Activated CD8-positive, alpha-beta memory T cell treated with anti-CD3 and anti-CD28 coated beads for 24 hours (primary cell): ENCODE measurements at places on chromosomes 16 and 17.

DNA sequence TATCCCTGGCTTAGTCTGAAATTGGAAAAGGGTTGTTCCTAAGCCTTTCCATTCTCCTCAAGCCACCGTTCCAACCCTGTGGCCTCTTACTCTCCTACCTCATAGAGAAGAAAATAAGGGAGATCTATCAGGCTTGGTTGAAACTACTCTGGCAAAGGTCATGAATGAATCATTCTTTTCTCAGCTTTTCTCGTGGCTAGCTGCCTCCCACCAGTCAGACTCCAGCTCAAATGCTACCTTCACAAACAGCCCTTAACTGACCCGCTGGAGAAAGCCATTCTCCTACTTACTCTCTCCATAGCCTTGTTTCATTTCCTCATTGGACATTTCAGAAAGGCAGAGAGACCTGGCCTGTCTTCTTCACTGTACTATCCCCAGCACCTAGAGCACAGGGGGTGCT, 8.9 kb downstream of the MYH10 start:
- no peak for DNase-seq

DNA sequence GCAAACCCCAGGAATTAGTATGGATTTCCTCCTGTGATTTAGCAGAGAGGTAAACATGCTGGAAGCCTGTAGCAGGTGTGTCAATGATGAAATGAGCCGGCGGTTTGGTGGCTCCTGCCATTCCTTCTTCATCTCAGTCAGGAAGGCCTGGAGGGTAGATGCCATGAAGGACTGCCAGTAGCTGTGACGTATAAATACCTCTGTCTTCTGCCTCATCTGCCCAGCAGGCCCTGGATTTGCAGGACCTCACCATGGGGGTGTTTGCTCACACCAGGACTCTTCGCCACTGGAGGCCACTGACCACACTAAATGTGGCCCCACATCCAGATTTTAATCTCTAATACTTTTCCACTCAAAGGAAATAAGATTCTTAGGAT, 16.1 kb upstream of the SLC4A1 start:
- DNase-seq: no peak

DNA sequence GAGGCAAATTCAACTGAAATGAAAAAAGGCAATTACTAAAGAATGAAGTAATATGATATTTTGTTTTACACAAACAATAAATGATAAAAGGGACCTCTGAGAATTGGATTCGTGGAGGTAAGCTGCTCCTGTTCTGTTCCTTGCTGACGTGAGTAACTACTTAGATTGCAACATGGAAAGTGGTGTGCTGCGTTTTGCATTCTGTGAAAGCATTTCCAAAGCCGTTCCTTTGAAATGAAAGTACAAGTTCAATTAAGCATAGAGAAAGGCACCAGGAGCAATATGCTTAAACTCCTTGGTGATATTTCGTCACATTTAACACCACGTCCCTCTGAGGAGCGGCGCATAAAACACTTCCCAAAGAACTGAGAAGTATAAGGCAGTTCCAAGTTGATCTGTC, 381.7 kb downstream of the UTP18 start:
- DNase-seq: no peak

- no peak for DNase-seq
Measured at GRCh38 chr16:75025761-75026160, 26.9 kb downstream of the ZNRF1 start.

GRCh38 chr16:75148311-75149195, at the start of gene ZFP1:
Gene ZFP1 (plus strand): TSS chr16:75148524. CDS start chr16:75152952, 4,428 bp downstream.
- DNase-seq: peak; percentile 99

DNA sequence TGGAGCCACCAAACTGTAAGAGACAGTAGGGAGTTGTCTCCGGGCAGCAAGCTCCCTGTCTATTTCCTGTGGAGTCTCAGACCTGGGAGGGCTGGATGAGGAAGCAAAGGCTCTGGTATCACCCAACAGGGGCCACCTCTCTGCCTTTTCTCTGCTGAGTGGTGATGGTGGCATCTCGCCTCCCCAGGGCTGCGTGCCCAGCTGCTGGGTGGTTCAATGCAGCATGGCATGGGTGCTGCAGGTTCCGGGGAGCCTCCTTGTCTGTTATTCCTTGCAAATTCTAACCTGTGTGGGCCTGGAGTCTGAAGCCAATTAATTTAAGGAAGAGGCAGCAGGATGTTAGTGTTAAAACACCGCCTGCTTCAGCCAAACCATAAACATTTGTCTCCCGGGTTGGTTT, 78.2 kb downstream of the CCDC182 start:
- no peak for DNase-seq

DNA sequence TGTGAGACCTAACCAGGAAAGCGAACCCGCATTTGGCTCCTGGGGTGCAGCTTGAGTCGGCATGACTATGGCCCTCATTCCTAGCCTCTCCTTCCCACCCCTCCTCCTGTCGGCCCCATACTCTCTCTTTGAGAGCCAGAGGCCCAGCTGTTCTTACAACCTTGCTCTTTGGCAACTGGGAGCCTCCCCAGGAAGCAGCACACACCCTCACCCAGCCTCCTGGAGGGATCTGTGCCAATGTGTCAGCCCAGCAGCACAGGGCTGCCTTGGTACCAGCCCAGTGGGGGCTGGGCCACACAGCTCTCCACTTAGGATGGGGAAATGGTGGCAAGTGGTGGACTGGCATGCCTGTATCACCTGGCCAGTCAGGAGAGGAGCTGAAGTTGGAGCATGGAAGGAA, 70.3 kb upstream of the LGALS9 start:
- no peak for DNase-seq

DNA sequence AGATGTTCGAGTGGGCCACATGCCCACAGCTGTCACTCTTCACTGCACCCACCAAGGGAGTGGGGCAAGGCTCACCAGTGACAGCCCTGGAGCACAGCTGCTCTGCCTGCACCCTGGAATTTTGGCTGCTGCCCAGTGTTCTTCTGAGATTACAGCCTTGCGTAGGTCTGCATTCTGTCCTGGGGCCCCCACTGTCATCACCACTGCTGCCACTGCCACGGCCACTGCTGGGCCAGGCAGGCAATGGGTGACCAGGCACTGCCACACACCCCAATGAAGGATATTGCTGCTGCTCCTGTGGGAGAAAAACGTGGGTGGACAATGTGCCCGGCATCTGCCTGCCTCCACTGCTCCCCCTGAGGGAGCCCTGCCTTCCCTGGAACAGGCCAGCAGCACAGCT, 1717.0 kb downstream of the TP53TG3F start:
- no peak for DNase-seq

GRCh38 chr17:75288359-75288758, 874 bp downstream of the SLC25A19 start:
- no peak for DNase-seq

- no peak for DNase-seq
Measured at GRCh38 chr17:33342025-33342424, 48.9 kb upstream of the ASIC2 start.

DNA sequence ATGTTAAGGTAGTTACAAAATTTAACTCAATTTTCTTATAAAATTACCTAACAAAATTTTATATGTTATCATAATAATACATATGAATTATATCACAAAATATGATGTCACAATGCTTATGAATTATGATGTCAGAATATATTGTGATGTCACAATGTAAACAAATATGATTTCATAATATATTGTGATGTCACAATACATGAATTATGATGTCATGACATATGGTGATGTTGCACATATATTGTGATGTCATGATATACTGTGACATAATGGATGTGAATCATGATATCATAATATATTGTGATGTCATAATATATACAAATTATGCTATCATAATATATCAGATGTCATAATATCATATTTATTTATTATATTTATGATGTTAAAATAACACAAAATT, 1879.9 kb downstream of the TP53TG3F start:
- no peak for DNase-seq

DNA sequence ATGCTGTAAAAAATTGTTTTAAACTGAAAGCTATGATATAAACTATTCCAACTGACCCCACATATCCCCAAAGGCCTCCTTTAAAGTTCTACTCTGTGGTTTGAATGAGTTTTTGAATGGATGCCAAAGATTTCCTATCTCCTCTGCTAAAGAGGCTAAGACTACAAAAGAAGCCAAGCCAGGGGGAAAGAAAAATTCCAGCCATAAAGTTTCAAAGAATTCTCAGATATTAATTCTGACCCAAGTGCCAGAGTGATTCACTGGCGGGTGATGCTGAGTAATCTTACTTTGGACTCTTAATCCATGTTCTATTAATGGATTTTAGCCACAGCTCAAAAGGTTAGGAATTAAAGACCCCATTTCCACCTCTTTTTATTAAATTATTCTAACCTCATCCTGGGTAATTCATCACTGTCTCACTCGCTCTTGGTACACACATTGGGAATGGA, 60.7 kb downstream of the HS3ST3A1 start:
- no peak for DNase-seq

DNA sequence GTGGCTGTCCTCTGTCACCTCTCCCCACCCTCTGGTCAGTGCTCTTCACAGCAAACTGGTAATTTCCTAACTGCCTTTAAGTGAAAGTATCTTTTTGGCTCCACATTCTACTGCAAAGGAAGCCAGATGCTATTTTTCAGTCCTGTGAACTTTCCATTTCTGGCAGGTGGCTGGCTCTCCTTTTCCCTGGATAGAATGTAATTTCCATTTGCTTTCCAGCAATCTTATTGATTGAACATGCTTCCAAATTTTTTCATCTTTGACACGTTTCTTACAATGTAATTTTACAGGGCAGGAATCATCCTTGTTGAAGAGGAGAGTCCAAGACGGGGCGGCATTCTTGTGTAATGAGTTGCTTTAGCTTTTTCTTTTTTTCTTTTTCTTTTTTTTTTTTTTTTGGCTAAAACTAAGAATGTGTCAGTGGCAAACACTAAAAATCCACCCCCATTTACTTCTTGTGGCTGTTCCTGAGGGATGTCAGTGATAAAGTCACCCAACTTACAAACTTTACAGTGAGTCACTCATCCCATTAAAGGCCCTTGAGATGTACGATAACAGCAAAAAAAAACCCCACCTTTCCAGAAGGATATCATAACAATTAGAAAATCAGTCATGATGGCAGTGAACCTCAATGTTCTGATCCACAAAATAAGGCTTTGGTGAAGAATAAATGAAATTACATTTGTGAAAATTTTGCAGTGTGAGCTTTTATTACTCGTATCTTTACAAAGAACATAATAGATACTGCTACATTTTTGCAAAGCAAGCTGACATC, 29.4 kb upstream of the PRKCA start:
- DNase-seq: no peak

GRCh38 chr17:73548620-73549311, 95.5 kb downstream of the SDK2 start:
- DNase-seq: no peak

- DNase-seq: no peak
Measured at GRCh38 chr17:10337136-10337535, 35.7 kb downstream of the MYH13 start.

DNA sequence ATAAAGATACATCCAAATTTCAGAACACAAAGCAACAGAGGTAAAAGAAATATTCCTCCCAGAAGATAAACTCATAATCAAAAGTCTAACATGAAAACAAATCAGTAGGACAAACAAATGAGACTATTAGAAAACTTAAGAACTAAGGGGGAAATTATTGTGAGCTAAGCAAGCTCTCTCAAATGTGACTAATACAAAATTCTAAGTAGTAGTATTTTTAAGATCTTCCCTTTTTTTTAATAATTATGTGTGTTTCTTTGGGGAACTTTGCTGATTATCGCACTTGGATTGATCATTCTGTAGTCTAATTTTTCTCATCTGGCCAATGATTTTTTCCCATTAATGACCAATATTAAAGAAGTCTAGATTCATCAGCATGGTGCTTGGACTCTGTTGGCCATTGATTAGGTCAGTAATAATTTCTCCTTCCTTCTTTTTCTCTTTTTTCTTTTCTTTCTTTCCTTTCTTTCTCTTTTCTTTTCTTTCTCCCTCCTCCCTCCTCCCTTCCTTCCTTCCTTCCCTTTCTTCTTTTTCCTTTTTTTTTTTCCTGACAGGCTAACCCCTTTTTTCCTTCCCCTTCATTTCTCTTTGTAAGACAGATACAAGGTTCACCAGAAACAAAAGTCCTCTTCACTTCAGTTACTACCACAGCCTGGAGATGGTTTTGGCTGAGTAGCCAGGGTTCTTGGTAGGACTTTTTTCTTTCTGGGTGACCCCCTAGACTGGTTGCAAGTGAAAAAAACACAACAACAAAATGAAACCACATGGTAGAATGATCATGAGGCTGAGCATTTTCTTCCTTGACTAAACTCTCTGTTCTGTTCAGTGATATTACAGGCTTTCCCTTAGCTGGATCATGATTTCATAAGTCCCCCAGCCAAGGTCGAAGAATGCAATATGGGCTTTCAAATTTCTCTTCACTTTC, 2.9 kb upstream of the ABCA6 start:
- no peak for DNase-seq

DNA sequence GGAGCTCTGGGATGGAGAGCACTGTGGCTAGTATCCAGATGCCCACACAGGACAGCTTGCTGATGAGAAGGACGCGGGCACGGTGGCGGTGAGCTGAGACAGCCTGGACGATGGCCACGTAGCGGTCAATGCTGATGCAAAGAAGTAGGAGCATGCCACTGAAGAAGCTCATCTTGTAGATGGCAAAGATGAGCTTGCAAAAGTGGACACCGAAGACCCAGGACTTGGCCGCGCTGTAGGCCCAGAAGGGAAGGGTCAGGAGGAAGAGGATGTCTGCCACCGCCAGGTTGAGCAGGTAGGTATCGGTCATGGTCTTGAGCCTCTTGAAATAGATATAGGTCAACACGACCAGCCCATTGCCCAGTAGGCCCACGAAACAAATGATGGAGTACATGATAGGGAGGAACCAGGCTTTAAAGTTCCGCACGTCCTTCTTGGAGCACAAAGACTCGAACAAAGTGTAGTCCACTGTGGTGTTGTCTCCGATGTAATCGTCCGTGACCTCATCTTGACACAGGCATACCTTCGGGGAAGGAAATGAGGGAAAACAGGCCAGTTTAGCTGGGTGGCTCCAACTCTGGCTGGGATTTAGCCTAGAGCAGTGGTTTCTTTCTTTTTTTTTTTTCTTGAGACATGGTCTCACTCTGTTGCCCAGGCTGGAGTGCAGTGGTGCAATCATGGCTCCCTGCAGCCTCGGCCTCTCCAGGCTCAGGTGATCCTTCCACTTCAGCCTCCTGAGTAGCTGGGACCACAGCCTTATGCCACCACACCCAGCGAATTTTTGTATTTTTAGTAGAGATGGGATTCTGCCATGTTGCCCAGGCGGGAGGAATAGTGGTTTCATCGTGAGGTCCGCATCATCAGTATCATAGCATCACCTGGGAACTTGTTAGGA, 9.7 kb downstream of the CCR7 start:
- DNase-seq: peak; percentile 60

DNA sequence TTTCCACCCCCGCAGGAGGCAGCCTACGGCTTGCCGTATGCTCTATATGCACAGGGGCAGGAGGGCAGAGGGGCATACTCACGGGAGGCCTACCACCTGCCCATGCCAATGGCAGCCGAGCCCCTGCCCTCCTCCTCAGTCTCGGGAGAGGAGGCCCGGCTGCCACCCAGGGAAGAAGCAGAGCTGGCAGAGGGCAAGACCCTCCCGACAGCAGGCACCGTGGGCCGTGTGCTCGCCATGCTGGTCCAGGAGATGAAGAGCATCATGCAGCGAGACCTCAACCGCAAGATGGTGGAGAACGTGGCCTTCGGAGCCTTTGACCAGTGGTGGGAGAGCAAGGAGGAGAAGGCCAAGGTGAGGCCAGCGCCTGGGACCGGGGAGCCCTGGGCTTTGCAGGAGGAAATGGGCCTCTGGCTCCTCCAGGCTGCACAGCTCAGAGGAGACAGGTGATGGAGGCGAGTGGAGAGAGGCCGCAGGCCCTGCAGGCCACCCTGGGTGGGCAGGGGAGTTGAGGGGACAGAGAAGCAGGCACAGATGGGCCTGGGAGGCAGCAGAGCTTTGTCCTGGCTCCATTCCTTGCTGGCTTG, 8.6 kb downstream of the SETD1A start:
- DNase-seq: no peak

GRCh38 chr17:32297860-32298259, 32.2 kb downstream of the RHBDL3 start:
- no peak for DNase-seq
